ENCODE measurements at places on chromosomes 1 and 21.
A peak's percentile ranks its signal among the peaks of the same experiment; 100 is the strongest.

GRCh38 chr1:214420833-214421232 lies 130.6 kb downstream of the PTPN14 start:
- DNase-seq = no peak

DNA sequence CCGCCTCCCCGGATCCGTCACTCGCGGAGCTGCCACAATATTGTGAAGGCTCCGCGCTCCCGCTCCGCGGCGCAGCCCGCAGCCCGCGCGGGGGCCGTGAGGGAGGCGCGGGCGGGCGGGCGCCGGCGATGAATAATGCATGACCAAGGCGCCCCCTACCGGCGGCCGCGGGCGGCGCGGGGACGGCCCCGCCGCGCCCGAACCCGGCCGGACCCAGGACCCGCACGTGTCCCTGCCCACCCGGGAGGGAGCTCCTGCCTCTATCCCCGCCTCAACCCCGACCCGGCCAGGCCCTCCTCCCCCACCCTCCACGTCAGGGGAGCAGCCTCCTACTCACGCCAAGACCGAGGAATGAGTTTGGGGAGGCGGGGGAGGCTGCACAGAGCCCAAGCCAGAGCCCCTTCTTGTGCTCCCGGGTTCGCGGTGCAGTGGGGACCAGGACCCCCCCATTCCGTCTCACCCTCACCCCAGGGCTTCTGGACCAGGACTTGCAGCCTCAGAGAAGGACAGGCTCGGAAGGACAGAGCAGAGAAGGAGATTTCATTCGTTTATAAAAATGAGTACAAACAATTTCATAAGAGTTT lies 70.8 kb upstream of the CASZ1 start:
- peak; percentile 96 for DNase-seq

GRCh38 chr1:222418654-222419053 lies 129.2 kb downstream of the HHIPL2 start:
- DNase-seq = no peak

DNA sequence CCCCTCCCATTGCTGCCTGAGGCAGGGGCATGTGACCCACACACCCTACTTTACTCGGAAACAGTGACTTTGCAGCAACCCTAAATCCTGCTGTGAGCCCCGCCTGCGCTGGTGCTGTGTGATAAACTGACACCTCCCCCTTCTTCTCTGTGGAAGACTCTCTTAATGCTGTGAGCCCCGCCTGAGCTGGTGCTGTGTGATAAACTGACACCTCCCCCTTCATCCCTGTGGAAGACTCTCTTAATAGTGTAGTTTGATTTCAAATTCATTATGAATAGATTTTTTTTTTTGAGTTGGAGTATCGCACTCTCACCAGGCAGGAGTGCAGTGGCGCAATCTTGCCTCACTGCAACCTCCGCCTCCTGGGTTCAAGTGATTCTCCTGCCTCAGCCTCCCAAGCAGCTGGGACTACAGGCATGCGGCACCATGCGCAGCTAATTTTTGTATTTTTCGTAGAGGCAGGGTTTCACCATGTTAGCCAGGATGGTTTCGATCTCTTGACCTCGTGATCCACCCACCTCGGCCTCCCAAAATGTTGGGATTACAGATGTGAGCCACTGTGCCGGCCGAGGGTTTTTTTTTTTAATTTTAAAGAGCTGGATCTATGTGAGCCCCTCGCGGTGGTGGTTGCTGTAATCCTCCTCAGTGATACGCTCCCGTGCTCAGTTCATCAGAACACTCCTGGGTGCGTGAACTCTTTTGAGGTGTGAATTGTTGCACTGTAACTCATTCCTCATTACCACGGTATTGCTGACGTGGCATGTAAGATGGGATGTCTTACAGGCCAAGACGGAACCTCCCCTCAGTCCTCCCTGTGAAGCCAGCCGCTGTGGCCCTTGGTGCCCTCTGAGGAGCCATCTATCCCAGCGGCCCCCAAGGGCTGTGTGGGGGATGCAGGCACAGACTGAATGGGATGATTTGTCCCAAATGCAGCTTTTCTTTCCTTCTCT lies 60.3 kb downstream of the GALNT2 start:
- no peak for DNase-seq

DNA sequence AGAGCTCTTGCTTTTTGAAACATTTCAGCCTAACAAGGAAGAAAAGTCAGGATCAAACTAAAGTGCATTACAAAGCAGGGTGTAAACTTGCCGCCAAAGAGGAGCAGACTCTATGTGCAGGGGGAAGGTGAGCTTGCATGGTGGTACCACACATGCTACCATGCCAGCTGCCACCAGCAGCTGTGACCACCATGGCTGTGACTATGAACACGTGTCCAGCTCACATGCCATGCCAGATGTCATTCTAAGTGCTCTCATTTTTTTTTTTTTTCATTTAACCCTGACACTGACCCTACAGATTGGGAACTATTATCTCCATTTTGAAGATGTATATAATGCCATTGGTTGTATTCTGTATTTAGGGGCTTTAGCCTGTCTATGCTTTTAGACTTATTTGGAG lies 79.0 kb downstream of the PCP4 start:
- no peak for DNase-seq

DNA sequence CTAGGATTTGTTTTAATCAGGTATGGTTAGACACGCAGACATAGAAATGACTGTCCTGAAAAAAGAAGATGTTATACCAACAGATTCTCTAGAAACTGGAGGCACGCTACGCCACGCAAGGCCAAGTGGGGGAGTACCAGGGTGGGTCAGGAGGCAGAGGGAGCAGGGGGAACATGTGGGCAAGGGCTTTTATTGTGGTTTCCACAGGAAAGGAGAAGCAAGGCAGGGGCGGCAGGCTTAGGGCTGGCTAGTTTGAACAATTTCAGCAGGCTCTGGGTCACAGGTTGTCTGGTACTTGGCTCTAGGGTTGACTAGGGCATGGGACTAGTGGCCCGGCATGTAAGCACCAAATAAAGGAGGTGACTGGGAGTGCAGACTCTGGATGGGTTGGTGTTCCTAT lies 7.2 kb downstream of the MTARC2 start:
- no peak for DNase-seq

- DNase-seq = no peak
These were observed 22.2 kb upstream of the ABL2 start for GRCh38 chr1:179251675-179252074.

DNA sequence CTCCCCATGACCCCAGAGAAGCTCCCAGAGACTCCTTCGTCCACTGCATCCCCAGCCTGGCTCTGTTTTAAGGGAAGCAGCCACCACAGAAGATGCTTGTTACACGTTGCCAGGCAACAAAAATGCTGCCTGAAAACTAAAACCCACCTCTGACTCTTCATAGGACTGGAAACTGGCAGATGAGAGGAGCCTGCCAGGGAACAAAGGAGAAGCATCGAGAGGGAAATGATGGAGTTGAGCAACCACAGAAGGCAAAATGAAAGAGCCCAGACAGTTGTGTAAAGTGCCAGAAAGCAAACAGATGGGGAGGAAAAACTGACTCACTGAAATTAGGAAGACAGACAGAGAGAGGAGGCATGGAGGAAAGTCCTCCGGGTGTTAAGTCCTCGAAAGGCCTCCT lies 118.4 kb downstream of the KCNN3 start:
- DNase-seq = peak; percentile 93

- DNase-seq = peak; percentile 74
These were observed 77.6 kb downstream of the XCL2 start for GRCh38 chr1:168466092-168466713.

- no peak for DNase-seq
These were observed 89.1 kb upstream of the IVNS1ABP start for GRCh38 chr1:185406006-185406690.

GRCh38 chr1:58971629-58972140 lies 187.8 kb upstream of the JUN start:
- no peak for DNase-seq

- peak; percentile 72 for DNase-seq
These were observed 113.4 kb downstream of the DISP1 start for GRCh38 chr1:222928212-222928611.

DNA sequence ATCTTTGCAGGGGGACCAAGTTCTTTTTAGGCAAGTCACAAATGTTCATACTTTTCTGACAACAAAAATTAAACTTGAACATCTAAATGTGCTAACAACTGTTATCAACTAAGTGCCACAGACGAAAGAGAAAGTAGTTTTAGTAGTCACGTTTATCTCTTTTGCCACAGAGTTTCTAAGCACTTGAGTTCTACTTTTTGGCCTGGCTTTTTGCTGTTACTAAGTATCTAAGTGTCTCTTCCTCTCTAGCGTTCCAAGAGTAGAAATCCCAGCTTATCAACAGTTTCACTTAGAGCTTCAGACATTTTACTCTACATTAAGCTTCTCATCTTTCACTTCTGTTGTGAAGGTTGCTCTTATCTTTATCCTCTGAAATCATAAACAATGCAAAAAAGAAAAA lies 34.2 kb downstream of the GATAD2B start:
- no peak for DNase-seq

DNA sequence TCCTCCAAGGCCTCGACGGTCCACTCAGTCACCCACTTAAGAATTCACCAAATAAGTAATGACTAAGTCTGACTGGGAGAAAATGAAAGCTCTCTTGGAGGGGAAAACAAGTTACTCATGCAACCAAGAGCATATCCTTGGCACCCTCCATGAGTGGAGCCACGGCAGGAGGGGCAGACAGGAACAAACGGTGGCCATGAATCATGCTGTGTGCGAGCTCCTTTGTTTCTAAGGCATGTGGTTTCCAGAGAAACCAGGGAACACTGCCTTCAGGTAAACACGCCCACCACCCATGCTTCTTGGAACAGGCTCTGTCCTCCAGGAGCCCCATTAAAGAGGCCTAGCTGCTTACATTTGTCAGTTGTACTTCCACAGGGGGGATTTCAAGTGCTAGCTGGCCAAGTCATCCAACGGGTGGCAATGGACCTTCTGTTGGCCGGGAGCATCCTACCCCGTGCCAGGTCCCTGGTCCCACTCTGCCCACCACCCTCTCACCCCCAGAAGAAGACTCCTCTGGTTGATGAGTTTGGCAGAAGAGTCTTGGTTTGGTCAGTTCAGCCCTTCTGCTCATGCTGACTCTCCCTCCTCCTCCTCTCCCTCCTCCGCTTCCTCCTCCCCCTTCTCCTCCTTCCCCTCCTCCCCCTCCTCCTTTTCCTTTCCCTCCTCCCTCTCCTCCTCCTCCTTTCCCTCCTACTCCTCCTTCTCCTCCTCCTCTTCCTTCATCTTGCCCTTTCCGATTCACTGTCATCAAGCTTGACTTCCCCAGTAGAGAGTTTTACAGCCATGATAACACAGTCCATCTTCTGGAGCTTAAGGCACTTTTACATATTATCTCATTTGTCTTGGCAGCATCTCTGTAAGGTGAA lies 107.6 kb downstream of the CCDC185 start:
- DNase-seq = no peak

DNA sequence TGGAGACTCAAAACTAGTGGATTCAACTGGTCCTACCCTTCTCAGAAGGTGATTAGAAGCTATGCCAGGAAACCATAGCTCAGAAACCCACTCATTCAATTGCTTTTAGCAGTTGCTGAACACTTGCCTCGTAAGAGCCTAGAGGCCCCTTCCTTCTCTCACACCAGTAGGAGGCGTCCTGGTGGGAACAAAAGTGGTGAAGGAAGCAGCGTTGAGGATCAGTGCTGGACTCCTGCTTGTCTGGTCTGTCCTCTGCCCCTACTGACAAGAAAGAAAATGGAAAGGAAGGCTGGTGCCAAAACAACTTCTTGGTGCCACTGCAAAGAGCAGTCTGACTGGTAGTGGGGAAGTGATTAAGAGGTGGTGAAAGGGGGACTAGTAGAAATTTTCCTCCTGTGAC lies 269.7 kb downstream of the LMO4 start:
- DNase-seq = no peak

GRCh38 chr1:225415307-225415706 lies 12.5 kb downstream of the LBR start:
- DNase-seq = no peak

- DNase-seq = peak; percentile 2
These were observed 9.0 kb downstream of the CFH start for GRCh38 chr1:196660852-196661251.

GRCh38 chr1:167013108-167013929 lies 24.2 kb downstream of the MAEL start:
- no peak for DNase-seq

DNA sequence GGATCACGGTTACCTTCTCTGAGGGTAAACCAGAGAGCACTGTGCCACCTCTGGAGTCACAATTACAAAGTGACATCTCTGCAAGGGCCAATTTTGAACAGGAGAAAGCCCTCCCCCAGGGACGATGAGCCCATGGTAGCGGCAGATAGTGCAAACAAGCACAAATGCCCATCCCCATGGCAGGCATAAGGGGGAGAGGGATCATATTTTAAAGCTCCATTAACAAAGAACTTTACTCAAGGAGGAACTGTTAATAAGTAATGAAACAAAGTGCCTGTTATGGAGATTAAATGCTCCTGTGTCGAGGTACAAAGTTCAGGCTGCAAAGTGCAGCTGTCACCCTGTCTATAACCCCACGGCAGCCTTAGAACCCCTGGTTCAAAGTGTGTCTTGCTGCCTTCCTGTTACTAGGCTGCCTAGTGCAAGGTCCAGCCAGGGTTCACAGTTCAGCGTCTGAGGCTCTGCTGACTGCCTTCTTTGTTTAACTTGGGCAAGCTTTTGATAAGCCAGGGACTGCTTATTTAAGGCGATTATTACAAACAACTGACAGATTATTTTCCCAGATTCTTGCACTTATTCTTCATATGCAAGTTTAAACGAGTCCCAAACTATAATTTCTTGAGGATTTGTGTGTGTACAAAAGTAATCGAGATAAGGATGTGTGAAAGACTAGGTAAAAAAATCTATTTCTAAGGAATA lies 75.7 kb upstream of the NRIP1 start:
- no peak for DNase-seq

DNA sequence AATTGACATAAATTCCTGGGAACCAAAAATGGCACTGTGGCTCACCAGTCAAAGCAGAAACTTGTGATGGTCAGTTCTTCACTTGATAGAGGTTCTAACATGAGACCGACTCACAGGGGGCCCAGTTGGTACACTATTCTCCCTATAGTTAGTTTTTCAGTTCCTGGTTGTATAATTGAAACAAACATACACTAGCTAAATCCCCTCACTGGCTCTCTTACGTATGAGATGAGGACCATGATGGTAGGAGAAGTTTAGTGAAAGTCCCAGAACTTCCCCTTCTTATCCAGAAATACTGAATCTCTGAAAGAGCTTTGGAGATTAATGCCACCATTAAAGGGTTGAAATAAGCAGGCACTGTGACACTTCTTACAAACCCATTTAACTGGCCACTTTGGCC lies 2.8 kb upstream of the S100B start:
- no peak for DNase-seq

DNA sequence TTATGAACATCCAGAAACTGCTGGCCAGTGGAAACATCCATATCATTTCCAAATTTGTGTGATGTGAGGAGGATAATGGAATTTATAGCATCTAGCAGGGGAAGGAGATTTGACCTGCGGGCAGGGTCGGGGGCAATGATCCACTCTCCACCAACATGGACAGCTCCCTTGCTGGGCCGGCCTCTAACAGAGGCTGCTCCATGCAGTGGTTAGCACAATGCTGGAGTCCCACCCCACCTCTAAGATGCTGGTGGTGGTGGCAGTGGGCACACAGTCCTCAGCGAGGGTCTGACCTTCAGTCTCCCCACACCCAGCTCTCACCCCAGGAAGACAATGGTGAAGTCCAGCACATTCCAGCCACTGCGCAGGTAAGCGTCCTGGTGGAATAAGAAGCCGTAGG lies 18.7 kb downstream of the CACNA1S start:
- no peak for DNase-seq

All from NCI-H510A (cell line).